SHP77 (cell line): ENCODE measurements at places on chromosomes 7 and 10.

- DNase-seq, result no peak
Measured at GRCh38 chr7:34417781-34418180, 240.2 kb upstream of the NPSR1 start.

GRCh38 chr7:16564023-16564380, 37.4 kb downstream of the LRRC72 start:
- DNase-seq, result no peak

- no peak for DNase-seq
Measured at GRCh38 chr10:122267849-122268737, 3.0 kb upstream of the BTBD16 start.

GRCh38 chr7:49848211-49848841, 74.9 kb downstream of the VWC2 start:
- DNase-seq, result no peak

- no peak for DNase-seq
Measured at GRCh38 chr7:6227294-6227846, 45.1 kb downstream of the CYTH3 start.

GRCh38 chr7:152176797-152177196, 151.3 kb downstream of the GALNT11 start:
- no peak for DNase-seq

GRCh38 chr10:129541200-129541599, 74.2 kb downstream of the MGMT start:
- DNase-seq, result no peak
